CD4-positive, alpha-beta T cell treated with Interleukin-4 for 4 hours (primary cell): ENCODE measurements at places on chromosomes 12 and 14.

DNA sequence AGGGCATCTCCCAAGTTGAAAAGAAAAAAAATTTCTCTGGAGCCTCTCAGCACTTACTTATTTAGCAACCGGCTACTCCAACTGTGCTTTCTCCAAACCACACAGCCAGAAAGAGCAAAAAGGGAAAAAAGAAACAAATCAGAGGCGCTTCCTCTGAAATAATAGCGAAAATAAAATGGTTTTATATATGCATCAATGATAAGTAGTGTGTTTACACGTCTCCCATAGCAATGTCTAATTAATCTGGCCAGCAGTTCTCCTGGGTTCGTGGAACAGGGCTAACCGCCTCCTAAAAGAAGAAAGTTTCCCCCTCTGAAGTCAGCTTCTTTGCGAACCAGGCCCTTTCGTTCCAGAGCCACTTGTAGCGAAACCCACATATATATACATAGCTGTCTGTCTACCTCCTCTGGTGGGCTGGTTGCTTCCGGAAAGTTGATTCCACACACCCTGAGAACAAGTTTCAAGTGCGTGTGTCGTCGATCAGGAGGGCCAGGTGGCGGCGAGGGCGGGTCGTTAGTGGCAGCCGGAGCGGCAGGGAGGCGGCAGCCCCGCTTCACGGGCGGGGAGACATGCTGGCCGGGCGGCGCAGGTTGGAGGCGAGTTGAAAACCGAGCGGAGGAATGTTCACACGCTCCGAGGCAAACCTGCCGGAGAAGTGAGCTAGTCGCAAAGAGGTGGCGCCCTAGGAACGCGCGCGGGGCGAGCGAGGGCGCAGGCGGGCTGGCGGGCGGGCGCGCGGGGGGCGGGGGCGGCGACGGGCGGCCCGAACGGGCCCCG lies 2.7 kb downstream of the PTHLH start:
- no peak for DNase-seq

DNA sequence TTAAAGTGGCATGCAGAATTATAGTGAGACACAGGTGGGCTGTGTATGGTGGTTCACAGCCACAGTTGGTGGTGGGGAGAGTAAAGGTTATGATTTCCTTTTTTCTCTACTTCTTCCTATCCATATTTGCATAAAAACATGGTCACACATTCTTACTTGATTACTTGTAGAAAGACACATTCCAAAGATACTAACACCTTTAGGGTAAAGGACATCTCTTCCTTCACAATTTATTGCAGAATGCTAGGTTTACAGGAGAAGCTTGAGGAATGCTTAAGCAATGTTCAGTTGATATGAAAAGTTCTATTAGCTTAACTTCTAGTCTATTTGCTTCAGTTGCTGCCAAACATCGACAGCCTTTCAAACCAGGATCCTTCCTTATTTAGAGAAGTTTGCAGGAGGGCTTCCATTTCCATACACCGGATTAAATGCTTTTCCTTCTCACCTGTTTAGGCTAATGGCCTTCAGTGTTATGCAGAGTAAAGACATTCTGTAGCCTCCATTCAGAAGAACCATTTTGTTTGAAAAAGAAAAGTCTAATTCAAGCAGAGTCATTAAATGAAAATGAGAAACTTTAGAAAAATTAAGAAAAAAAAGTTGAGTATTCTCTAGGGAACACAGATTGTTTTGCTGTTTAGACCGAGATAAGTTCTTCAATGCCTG lies 2.6 kb upstream of the PHC1 start:
- no peak for DNase-seq

DNA sequence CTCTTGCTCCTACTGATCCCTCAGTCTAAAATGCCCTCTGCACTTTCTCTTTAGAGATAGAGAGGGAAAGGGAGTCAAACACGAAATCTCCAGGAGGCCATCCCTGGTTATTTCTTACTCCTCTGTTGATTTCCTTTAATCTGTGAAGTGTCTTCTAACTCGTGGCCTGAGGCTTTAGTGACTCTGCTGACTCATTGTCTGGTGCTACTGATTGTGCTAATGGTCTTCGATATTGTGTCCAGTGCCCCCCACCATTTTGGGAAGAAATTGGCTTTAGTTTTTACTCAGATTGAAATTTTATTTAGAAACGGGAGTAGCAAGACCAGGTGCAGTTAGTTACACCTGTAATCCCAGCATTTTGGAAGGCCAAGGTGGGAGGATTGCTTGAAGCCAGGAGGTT lies 839 bp downstream of the CLEC9A start:
- DNase-seq = no peak

DNA sequence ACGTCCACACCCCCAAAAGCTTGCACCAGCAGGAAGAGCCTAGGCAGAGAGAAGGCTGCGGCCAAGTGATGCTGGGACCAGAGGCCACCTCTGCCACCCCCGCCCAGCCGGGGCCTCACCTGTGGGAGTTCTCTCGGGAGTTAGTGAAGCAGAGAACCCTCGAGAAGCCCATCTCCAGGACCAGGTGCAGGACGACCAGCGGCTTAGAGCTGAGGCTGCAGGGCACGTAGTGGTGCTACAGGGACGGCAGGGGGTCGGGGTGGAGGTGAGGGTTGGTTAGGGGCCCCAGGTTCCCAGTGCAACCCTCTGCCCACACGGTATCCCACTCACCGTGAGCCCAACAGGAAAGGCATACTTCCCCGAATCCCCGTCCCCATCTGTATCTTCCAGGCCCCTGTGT lies 3.6 kb downstream of the DDX51 start:
- no peak for DNase-seq

DNA sequence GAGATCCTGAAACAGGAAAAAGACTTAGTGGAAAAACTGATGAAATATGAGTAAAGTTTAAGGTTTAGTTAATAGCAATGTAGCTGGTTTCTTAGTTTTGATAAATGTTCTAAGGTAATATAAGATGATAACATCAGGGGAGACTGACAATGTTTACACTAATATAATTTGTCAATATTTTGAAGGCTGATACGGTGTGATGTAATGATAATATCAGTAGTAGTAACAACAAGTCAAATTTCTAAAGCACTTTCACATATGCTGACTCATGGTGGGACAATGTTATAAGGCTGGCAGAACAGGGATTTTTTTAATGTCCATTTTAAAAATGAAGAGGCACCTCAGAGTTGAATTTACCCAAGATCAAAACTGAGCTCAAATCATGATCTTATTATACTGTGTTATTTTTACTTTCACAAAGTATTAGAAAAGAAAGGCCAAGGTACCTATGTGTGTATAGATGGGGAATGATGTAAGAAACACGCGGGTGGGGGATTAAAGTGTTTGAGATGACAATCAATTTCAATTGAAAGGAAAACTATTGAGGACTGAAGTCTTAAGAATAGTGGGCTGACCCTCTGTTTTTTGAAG lies 2.4 kb upstream of the FLRT2 start:
- DNase-seq = no peak

GRCh38 chr12:19886639-19887064 lies 447.4 kb downstream of the AEBP2 start:
- DNase-seq = no peak

DNA sequence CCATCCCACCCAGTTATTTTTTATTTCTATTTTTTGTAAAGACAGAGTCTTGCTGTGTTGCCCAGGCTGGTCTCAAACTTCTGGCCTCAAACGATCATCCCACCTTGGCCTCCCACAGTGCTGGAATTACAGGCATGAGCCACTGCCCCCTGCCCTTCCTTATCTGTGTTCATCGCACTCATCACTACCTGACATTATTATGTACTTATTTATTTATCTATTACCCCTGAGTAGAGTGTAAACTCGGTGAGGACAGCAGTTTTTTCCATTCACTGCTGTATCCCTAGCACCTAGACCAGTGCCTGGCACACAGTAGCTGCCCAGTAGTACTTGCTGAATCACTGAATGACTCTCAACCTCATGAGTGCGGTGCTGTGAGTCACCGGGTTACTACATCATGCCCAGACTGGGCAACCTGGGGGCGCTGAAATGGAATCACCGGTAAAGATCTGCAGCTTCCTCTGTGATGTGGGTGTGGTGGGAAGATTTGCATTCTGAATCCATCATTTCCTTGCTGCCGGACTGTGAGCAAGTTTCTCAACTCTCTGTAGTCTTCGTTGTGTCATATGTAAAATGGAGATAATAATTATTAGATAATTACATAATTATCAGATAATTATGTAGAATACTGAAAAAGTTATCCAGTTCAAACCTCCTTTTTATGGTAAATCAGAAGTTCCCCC lies 81.9 kb upstream of the USP44 start:
- no peak for DNase-seq

GRCh38 chr14:83923842-83924241 lies 1606.1 kb upstream of the FLRT2 start:
- no peak for DNase-seq
